Activated T-cell treated with anti-CD3 and anti-CD28 coated beads, Interleukin-2, amount 50 U/mL, for 24 hours (primary cell): ENCODE measurements at places on chromosomes 7 and 10.
A peak's percentile ranks its signal among the peaks of the same experiment; 100 is the strongest.

DNA sequence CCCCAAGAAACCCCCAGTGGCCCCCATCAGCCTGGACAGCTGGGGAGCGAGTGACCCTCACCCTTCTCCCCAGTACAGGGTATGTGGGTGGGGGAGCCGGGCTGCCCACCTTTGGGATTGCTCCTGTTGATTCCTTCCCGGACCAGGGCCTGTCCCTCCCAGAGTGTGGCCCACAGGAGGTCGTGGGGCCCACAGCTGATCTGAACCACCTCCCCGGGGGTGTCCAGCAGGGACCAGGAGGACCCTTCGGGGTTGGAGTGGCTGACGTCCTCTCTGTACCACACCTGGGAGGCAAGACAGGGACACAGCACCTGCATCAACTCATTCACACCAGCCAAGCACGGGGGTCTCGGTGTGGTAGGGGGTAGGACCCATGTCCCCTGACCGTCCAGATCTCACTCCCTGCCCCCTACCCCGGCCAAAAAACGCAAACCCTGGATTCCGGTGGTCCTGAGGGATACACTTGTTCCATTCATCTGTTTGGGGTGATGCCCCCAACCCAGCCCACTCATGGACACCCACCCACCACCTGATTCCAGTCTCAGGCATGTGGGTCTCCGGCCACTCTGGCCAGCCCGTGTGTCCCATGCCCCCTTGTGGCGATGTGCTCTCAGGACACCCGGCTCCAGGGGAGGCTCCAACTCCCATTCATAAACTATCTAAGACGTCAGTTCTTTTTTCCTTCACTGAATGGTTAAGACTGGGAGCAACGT lies 10.9 kb downstream of the TECPR1 start:
- DNase-seq = peak; percentile 43

DNA sequence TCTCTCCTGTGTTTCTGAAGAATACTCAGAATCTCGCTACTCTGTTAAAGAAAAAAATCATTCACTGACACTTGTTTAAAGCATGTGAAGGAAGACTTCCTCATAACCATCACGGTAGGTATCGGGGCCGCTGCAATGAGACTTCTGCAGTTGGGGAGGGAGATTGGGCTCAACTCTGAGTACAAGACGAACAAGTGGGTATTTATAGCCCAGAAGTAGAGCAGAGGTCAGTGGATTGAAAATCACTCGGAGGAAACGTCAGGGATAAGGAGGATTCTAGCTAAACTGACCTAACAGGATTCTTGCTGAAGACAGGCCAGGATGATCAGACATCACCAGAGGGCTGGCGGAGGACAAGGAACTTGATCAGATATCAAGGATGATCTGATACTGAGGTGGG lies 33.3 kb downstream of the ITPRIP start:
- DNase-seq = no peak

DNA sequence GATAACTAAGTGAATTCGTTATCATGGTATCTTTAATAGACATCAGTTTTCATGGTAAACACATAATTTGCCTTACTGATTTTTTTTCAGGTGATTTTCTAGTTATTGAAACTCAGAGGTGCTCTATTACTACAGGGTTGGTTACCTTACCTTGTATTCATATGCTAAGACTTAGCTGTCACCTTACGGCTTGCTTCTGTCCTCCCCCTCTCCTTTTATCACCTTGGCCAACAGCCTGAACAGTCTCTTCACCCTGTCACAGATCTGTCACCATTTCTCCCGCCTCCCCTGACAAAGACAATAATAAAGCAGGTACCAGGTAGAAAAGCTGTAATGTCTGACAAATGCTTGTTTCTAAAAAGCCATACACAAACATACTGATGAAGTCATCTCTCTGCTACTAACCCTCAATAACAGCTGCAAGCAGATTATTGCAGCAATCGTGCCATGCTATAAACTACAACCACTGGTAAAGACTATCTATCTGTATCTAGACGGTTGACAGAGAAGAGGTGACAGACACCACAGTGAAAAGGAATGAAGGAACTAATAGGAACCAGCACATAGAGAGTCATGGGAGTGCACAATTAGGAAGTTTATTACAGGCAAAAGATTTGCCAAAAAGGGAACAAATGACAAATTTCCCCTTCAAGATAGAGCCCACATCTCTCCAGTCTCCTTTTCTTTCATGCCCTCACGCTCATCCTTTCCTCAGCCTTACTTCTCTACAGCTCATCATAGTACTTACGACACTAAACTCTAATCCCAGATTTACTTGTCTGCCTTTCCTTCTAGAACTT lies 57.2 kb downstream of the ARHGAP12 start:
- no peak for DNase-seq

- no peak for DNase-seq
Measured at GRCh38 chr7:90248706-90249105, 3.7 kb downstream of the CFAP69 start.

DNA sequence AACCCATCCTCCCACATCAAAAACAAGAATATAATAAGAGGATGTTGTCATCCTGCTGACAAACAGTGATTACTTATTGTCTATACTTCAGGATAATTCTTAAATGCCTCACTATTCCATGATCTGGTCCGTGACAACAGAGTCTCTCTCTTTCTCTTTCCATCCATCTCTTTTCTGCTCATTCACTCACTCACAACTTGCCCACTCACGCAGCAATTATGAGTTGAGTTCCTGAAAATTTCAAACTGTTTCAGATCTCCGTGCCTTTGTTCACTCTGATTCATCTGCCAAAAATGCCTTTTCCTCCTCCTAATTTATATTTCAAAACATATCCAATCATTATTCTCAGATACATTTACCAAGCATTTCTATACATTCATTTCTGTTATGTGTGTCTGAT lies 1.4 kb downstream of the OR6B1 start:
- DNase-seq = no peak

DNA sequence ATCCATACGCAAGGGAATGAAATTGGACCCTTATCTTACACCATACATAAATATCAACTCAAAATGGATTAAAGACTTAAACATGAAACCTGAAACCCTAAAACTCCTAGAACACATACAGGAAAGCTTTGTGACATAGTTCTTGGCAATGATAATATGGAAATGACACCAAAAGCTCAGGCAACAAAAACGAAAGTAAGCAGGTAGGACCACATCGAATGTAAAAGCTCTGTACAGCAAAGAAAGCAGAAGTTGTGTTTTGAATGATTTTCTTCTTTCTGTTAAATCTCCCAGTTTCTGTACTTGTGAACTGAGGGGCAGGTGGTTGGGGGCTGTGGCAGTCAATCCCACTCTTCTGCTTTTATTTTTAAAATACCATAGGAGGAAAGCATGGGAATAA lies 368.4 kb upstream of the PODXL start:
- no peak for DNase-seq

DNA sequence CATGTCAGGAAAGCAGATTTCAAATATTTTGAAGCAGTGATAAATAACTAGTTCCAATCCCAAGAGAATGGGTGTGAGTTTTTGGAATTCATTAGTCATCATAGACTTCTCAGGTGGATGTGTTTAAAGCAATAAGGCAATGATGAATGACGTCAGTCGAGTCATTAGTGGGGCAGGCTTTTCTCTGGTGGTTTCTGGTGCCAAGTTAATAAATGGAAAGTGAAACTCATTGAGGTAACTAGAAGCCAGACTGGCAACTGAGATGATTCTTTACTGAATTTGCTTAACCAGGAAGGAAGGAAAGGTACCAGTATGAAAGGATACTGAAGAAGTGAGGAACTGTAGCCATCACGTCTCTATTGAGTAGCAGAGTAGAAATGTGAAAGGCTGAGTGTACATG lies 311.0 kb downstream of the GPAM start:
- no peak for DNase-seq

DNA sequence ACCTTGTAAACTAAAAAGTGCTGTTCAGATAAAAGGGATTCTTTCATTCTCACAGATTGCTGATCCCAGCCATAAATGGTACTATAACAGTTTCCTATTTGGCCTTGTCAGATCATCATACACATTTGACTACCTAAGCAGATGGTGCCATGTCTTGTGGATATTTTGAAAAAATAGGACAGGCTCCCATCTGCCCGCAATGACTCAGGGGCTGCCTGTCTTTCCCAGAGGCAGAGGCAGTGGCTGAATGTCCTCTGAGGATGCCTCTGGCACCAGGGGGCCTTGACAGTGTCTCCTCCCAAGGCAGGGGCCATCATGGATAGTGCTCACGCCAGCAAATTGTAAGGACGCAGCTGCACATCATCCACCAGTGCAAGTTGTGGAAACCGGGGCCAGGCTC lies 323.0 kb upstream of the PODXL start:
- no peak for DNase-seq

DNA sequence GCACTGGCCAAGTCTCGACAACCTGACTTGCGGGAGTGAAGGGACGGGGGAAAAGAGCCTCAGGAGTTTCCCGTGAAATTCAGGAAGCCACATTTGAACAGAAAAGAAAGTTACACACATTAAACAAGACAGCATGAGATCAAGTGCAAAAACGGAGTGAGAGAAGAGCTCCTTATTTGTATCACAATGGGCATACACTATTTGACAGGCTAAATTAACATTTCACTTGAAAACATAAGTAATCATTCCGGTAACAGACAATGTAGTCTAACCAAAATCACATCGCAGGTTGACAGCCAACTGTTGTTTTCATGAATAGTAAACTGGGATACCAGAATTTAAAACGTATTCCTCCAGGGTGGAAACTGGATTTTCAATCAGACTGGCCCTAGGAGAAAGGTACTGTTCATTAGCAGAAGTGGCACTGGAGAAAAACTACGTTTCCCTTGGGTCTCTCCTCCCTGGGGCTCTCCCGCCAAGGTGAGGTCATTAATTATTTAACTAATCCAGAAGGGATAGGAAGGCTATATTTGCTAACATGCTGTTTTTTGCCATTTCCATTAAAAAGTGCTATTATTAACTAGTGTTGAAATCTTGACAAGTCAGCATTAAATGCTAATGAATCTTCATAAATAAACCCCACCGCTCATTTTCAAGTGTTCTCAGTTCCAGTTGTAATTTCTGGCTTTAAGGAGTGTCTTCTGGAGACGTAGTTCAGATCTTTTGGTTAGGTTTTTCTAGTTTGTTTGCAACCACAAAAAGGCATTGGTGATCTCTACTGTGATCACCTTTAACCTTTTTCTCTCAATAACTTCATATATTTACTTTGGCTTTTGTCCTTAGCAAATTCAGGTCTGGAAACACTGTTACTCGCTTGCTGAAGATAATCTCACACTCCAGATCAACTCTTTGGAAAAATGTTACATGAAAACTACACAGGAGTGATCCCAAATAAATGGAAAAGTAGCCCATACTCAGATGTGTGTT lies 25.1 kb downstream of the RHEB start:
- DNase-seq = no peak

GRCh38 chr10:127406018-127406550 lies 143.0 kb upstream of the NPS start:
- no peak for DNase-seq

GRCh38 chr7:116231543-116231942 lies 21.2 kb downstream of the TES start:
- DNase-seq = no peak

DNA sequence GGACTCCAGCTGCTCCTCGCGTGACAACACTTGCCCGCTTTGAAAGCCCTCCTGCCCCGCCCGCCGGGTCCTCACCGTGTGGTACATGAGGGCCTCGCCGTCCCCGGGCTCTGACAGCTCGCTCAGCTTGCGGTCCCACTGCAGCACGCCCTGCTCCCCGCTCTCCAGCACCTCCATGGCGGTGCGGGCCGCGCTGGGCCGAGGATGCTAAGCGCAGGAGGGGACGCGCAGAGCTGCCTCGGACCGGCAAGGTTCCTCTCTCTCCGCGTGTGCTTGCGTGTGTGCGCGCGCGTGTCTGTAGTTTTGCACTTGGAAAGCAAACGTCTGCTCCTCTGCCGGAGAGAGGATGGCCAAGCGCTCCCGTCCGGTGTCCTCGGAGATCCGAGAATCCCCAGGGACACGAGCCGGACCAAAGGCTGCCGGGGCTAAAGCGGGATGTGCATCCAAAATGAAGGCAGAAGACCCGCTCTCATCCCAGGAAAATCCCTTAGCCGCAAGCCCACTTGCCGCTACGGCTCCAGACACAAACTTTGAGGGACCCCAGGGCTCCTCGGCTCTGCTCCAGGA lies at the start of gene CREB3L2:
Gene CREB3L2 (minus strand): TSS at position 558 of the 567 bp plus-strand sequence. CDS start 381 bp downstream, at position 177.
- peak; percentile 77 for DNase-seq

DNA sequence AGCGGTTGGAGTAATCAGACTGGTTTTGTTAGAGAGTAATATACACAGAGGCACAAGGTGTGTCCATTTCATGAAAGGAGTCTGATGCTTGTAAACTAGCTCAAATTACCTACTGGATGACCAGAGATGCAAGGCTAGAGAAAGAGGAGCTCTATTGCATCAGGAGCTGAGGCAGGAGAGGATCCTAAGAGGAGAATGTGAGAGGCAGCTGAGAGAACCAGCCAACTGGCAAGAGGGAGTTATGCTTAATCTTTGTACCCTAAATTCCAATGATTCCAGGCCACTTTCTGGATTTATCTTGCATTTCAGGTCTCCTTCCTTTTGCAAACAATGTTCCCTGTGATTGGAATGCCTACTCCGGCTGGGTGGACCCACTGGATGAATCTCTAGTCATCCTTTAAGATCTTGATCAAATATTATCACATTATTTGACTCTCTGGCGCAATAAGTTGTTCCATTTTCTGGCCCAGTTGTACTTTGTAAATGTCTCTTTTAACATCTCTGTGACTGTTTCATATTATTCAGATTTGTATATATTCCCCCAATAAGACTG lies 57.5 kb upstream of the PTPN12 start:
- DNase-seq = no peak

DNA sequence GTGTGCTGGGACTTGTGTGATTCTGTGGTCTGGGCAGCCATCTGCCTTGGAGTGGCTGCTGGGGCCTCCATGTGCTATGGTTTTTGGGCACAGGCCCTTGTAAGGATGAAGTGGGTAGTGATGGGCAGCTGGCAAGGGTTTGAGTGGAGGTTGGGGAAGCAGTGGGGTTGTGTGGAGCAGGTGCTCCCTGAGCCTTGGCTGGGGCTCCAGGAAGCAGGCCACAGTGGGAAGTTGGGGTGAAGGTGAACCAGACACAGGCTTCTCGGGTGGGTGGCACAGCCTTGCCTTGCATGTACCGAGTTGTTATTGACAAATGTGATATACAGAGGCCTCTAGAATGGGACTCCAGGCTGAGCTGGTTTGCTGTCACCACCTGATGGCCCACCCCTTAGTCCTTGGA lies 82.3 kb downstream of the ADCY1 start:
- no peak for DNase-seq
